ENCODE measurements at places on chromosomes 1 and 21.

- DNase-seq, result no peak
These were observed 189.1 kb downstream of the FGGY start for GRCh38 chr1:59485949-59486348.

DNA sequence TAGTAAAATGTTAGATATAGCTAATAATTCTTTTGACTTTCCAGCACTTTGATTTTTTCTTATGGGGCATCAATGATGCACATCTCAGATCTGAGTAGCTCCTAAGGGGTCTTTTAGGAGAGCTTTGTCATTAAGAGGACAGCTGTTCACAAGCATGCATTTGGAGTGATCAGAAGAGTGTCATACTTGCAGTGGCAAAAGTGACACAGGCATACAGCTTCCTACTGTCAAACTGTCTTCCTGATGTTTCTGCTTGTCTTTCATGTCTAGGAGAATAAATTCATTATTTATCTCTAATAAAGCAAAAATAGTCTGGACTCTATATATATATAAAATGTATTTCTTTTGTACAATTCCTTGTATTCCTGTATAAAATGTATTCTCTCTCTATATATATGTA lies 273.0 kb downstream of the PAPPA2 start:
- no peak for DNase-seq

DNA sequence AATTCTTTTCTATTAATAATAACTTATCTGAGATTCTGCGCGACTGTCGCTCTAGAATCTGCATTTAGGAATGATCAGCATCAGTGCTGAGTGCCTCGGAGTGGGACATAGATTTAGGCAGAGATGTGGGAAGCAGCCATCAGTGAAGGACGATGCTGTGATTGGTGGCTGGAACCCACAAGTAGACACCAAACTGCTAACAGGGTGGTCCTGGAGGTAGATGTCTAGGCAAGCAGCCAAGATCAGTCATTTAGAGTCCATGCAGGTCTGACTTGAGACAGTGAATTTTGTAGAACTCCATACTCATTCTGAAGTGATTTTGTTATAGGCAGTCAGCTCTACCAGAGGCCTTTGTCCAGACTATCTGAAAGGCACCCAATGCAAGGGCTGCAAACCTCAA lies 51.8 kb upstream of the LYST start:
- no peak for DNase-seq

GRCh38 chr1:183512450-183512849 lies 40.2 kb downstream of the SMG7 start:
- no peak for DNase-seq

GRCh38 chr1:215202868-215203267 lies 120.3 kb downstream of the KCNK2 start:
- no peak for DNase-seq

GRCh38 chr1:41367288-41367642 lies 6.0 kb downstream of the FOXO6 start:
- no peak for DNase-seq
